ENCODE measurements at places on chromosomes 11 and 22.

DNA sequence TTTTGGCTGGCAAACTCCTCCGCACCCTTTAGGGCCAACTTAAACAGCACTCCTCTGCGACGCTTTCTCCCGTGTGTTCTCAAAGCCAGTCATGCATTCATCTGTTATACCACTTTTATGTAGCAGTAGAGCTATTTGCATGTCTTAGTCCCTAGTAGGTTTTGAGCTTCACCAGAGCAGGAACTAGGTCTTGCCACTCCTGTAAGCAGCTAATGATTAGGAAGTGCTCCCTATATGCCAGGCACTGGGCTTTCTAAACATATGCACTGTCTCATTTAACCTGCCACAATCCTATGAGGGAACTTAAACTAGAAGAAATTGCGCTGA is 180.8 kb downstream of the DBX1 start:
- DNase-seq, result no peak

DNA sequence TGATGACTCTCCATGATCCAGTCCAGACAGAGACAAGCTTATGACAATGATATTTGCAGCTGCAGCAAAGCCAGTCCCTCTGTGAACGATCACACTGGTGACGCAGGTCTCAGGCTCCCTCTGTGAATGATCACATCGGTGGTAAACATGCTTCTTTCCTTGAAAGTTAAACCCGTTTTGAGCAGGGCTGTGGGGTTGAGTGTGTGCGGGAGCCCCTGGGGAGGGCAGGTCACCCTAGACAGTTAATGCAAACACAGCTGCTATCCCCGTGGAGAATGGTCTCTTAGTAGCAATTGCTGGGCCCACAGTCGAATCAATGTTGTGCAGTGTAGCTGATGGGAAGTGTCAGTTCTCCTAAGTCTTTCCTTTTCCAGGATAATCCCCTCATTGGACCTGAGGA is 71.0 kb upstream of the KIRREL3 start:
- no peak for DNase-seq

DNA sequence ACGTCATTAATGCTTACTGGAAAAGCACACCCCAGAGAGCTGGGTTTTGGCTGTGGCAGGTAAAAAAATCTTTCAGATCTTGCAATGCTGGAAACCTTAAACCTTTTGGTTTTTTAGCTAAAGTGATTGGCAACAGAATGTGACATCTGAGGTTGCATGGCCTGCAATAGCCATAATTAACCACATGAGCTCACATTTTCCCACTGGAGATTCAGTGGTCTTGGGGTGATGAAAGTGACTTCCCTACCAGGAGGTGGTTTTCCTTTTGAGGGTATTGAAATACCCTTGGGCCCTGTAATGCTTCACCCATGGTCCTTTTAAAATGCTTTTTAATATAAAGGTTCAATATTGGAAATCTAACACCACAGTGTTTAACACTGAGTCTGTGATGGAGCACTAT is 192.8 kb downstream of the WNT11 start:
- no peak for DNase-seq

- DNase-seq, result no peak
Observed at GRCh38 chr22:41201141-41201540, 4.0 kb upstream of the L3MBTL2 start.

DNA sequence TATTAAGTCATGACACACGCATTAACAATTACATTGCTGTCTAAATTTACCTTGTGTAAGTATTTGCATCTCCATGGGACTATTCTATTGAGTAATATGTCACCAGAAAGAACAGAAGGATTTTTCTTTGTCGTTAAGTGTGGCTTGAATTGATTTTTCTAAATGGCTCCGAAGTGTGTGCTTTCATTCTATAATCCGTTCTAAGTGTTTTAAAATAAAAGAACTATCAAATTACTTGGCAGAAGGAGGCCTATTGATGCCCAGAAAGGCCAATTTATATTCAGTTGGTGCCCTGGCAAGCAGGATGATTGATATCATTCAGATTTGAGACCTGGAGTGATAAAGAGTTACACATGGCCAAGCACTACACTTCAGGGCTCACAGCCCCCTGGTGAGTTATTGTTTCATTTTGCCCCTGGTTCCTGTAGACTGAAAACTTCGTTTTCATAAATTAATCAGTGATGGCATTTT is 538.9 kb upstream of the ANO5 start:
- no peak for DNase-seq

GRCh38 chr11:124467381-124467927 is 22.0 kb upstream of the OR8B8 start:
- DNase-seq, result no peak

GRCh38 chr11:105203569-105204240 is 64.1 kb upstream of the CARD18 start:
- no peak for DNase-seq

DNA sequence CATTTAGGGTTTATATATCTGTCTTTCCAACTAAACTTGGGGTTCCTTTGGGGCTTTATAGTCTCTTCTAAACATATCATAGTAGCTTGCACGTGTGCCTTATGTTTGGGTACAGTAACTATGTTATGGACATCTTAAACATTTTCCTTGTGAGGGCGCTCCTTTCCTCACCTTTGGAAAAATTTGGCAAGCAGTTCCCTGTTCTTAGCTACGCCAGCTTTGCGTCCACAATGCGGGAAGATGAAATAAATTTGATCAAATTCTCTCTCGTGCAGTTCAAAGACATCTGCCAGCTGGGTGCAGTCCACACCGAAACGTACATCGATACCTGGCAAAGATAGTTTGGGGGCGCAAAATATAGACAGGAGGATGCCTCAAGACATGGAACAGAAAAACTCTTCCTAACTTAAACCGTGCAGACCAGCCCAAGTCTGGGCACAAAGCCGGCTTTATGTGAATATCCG is 548 bp downstream of the FDXACB1 start:
- no peak for DNase-seq

DNA sequence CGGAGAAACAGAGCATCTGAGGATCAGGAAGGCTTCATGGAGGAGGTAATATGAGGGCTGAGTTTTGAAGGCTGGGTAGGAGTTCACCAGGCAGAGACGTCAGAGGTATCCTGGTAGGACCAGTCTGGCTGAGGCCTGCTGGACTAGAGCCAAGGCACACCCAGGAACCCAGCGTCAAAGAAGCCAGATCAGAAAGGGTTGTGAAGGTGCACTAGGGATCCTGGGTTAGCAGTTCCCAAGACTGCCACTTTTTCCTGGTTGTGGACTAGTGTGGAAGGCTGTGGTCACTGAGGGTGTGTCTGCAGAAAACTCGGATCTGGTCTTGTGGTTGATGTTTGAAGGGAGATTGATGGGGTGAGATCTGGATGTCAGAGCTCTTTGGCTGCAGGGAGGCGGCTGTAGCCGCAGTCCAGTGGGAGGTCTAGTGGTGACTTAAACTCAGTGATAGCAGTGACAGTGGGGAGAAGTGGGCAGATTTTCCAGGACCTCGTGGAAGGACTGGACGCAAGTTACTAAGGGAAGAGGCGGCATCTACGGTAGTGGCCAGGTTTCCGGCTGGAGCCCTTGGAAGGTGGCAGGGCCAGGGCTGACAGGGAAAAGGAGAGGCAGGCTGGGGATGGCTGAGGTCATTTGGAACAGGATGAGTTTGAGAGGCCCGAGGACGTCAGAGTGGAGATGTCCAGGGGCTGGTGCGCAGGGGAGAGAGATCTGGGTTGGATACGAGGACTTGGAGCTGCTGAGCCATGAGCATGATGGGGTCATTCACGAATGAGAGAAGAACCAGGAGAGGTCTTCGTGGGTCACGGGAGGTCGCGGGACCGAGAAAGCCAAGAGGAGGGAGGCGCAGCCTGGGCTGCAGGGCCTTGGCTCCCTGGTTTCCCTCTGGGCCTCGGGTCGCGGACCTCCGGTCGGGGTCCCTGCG is 10.9 kb downstream of the RELA start:
- no peak for DNase-seq

GRCh38 chr11:121132211-121132976 is 31.4 kb downstream of the TECTA start:
- DNase-seq, result no peak

- DNase-seq, result no peak
Observed at GRCh38 chr11:87600938-87601337, 563.2 kb downstream of the TMEM135 start.

DNA sequence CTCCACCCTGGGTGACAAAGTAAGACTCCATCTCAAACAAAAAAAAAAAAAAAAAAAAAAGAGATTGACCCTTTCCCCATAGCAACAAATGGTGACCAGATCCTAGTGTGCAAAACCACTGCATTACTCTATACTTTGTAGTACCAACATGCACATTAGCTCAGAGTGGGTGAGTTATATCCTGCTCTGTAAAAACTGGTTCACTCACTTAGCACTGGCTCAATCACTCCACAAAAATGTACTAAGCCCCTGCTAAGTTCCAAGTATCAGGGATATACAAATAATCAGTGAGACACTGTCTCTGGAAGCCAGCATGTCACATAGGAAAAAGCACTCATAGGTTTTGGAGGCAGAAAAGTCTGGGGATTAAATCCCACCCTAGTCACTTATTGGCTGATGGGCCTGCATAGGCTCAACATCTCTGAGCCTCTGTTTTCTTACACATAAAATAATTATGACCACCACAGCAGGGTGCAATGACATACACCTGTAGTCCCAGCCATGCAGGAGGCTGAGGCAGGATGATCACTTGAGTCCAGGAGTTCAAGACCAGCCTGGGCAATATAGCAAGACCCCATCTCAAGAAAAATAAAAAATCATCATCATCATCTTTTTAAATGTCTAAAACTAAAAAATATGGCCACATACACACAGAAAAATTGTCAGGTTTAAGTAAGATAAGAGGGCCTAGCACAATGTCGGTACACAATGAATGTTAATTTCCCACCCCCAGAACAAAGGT is 11.9 kb downstream of the FAM168A start:
- no peak for DNase-seq

DNA sequence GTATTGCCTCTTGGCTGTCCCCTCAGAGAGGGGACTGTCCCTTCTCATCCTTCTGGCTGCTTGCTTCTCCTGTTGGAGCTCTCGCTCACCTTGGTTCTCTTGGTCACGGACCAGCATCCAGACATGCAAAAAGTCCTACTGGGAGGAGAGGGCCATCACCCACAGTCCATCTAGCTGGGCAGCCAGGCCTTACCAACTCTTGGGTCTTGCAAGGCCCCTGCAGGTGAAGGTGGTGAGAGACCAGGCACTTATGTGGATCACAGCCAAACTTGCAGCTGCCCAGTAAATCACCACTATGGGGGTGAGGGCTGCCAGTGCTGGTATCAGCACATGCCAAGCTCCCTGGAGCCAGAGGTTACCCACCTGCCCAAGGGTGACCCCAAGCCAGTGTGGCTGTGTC is 36.3 kb downstream of the KCNQ1OT1 start:
- no peak for DNase-seq

DNA sequence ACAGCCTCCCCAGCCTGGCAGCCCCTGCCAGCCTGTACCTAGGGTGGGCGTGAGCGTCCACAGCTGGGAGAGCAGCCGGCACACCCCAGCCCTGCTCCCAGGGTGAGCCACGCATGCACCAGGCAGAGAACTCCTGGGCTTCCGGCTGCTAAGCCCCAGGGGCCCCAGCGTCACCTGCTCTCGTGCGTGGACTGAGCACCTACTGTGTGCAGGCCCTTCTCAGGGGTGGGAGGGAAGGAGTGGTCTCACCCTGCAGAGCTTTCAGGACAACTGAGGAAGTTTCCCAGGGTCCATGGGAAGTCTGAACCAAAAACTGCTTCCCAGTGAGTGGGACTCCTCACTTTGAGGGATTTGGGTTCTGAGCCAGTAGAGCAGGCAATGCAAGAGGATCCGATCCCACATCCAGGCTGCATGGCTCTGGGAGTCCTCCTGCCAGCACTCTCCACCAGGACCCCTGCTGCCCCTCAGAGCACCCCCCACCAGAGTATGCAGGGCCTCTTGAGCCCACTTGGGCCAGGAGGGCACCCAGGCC is 47.1 kb upstream of the PRODH start:
- no peak for DNase-seq

DNA sequence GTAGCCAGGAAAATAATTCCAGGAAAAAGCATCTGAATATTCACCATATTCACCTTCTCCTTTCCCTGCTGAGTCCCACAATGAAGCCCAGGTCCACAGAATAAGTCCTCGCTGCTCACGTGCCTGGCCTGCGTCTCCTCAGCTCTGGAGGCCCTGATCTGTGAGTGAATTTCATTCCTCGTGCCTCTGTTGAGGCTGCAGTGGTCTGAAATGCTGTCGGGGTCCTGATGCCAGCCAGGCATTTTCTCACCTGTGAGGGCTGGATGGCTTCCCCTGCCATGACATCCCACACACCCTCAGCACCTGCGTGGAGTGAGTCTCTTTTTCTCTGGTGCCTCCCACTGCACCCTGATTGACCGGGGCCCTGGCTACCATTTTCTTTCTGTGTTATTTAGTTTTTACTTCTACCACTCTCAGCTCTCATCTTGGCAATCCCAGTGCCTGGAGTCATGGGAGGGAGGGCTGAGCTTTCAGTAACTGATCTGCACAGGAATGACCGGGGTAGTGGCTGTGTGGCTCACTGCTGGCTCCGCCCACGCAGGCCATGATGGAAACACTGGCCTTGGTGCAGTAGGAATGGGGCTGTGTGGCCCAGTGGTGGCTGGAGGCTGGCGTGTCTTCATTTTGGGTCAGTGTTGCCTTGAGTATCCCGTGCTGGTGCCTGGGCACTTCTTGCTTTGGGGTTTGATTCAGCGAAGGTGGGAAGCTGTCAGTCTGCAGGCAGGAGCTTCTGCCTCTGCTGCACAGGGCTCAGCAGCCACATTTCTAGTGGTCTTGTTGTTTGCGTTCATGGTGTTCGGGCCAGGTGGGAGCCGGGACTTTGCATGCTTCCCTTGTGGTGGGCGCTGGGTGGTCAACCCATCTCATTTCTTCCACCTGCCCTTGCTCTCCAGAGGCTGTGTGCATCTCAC is 807.2 kb downstream of the TBC1D22A start:
- DNase-seq, result no peak

- DNase-seq, result peak; percentile 34
Observed at GRCh38 chr22:31676700-31677099, 14.7 kb upstream of the PISD start.

GRCh38 chr22:27880778-27881394 is 38.2 kb downstream of the PITPNB start:
- DNase-seq, result peak; percentile 65

- no peak for DNase-seq
Observed at GRCh38 chr11:127133061-127133460, 132.5 kb upstream of the KIRREL3 start.

DNA sequence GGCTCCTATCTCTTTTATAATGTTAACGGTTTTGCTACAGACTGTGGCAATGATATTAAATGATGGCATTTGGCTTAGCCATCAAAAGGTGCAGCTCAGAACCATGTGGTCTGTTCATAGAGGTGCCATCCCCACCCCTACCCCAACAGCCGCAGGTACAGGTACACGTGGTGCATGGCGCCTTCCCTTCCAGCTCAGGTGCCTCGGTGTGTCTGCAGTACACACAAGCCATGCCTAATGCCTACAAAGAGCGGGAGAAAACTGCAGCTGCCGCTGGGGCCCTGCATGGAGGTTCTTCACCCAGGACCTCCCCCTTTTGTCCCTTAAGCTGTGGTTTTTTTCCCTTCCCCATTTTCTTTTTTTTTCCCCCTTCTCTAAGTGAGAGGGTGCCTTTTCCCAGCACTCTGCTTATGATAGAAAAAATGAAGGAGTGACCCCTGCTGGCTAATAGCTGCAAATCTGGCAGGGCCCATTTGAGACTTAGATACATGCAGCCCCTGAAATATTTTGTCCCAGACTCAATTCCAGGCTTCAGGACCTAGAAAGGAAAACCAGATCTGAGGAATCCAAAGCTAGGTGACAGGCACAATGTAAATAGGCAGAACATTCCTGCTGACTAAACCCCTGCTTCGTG is 6.5 kb downstream of the OR52M1 start:
- no peak for DNase-seq

GRCh38 chr11:128616161-128616560 is 28.8 kb upstream of the ETS1 start:
- DNase-seq, result no peak

GRCh38 chr11:122668562-122669090 is 13.1 kb downstream of the UBASH3B start:
- DNase-seq, result no peak
